ENCODE measurements at places on chromosomes 5 and 9.

DNA sequence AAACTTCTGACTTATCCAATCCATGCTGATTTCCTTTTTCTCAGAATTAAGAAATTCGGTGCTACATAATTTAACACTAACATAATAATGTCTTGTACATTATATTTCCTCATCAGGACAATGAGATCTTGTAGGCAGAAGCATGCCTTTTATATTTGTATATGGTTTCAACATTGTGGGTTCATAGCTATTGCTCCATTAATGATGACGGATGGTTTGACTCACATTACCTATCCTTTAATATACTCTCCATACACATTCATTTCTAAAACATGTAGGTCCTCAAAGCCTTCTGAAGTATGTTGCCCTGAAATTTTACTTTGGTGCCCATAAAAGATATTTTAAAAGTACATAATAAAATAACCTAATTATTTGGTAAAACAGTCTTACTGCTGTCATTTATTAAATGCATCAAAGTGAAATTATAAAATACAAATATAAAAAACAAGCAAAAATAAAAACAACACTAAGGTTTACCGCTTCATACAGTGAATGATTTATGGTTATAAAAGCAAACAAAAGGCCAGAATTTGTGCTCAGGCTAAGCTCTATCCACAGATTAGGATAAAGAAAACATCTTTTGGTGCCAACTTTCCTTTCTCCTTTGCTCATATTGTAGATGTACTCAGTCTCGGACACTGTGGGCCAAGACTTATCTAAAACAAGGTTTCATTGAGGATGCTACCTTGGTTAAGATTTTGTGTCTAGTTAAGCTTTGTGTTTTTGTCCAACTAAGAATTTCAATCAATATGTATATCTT is 61.2 kb upstream of the GCNT4 start:
- no peak for DNase-seq

DNA sequence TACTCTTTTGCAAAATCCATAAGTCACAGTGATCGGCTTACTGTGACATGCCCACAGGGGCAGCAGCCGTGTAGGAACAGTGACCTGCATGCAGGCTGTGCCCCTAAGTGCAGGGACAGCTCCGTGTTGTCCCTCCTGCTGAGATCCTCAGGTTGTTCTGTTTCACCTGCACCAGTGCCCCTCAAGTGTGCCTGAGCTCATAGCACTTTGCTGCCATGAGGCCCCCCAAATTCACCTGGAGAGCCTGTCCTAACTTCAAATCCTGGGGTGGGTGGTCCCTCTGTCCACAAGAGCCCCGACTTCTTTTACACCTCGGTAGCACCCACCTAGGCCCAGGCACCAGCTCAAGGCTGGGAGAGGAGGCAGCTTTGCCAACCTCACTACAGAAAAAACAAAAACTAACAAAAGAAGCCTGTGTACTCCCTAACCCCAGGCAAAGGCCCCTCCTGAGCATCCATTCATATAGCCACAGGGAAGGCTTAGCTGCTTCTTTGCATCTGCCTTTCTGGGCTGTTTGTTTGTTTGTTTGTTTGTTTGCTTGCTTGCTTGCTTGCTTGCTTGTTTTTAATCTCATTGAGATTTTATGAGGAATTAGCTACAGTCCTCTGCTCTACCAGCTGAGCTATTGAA is 214.5 kb downstream of the AUH start:
- no peak for DNase-seq

DNA sequence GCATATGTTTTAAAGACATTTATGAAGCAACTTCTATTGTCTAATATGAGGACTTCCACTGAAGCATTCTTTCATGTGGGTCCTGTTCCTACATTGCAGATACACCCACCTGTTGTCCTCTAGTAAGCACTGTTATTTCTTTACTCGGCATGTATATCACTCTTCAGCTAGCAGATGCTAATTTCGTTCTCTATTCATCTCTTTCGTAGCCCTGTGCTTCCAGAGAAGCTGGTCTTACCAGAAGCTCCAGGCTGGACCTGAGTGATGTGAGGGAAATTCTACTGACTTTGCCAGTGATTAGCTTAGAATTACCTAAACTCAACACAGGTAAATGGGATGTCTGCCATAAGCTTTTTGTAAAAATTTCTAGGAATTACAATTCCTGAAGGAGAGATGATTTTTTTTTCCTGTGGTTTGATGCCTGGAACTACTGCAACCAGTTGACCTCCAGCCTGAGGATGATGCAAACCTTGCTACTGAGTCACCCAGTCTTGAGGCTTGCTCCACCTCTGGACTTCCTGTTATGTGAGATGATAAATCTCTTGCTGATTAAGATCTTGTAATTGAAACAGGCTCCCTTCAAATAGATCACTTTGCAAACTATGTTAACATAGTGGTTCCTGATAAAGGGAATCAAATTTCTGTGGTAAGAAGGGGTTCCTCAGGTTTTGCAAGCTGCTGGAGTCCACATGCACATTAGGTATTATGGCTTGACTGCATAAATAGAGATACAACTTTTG is 52.2 kb upstream of the SPINK5 start:
- DNase-seq, result peak; percentile 78

- DNase-seq, result peak; percentile 6
Measured at GRCh38 chr5:131587541-131587940, 47.5 kb downstream of the RAPGEF6 start.

DNA sequence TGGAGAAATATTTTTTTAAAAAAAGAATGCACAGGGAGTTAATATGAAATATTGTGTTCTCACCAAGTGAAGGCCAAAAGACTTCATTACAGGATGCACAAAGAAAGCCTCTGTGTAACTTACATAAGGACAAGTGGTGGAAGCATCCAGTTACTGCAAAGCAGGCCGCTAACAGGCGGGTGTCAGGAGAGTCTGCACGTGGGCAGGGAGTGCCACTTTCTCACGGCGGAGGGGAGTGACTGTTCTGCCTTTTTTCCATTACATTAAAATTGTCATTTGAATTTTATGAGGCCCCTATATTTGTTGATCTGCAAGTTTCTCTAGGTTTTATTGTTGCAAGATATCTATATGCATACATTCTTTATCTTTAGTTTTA is 28.1 kb upstream of the SPATA31E1 start:
- no peak for DNase-seq

DNA sequence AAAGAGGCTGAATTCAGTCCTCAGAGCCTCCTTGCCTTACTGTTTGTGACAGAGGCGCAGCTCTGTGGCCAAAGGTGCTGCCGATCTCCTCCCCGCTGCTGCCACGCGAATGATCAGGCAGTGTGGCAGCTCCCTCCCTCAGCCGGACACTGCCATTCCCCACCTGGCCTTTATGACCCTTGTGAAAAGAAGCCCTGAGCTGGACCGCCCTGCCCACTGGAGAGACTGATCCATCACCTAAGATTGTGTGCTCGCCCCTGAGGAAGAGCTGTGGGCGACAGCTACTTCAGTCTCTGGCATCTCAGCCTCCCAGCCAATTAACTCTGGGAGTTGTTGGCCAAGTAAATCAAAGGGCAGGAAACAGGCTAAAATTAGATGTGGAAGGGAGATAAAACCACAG is 90.9 kb downstream of the CARTPT start:
- DNase-seq, result no peak

GRCh38 chr5:120913396-120913795 is 449.3 kb downstream of the PRR16 start:
- DNase-seq, result no peak

DNA sequence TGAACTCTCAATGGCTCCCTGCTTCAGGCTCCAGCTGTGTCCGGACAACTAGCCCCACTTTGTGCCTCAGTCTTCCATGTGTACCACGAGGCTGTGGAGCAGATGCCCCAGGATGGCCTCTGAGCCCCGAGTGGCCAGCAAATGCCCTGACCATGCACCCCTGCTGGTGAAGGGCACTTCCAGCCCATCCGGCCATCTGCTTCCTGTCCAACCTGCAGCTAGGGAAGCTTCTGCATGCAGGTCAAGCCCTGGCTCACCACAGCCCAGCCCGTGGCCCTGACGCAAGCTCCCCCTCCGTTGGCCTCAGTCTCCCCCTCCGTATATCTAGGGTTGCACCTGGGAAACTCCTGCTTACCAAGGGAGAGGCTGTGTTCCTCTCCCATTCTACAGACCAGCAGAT is 4.8 kb downstream of the NINJ1 start:
- DNase-seq, result no peak

DNA sequence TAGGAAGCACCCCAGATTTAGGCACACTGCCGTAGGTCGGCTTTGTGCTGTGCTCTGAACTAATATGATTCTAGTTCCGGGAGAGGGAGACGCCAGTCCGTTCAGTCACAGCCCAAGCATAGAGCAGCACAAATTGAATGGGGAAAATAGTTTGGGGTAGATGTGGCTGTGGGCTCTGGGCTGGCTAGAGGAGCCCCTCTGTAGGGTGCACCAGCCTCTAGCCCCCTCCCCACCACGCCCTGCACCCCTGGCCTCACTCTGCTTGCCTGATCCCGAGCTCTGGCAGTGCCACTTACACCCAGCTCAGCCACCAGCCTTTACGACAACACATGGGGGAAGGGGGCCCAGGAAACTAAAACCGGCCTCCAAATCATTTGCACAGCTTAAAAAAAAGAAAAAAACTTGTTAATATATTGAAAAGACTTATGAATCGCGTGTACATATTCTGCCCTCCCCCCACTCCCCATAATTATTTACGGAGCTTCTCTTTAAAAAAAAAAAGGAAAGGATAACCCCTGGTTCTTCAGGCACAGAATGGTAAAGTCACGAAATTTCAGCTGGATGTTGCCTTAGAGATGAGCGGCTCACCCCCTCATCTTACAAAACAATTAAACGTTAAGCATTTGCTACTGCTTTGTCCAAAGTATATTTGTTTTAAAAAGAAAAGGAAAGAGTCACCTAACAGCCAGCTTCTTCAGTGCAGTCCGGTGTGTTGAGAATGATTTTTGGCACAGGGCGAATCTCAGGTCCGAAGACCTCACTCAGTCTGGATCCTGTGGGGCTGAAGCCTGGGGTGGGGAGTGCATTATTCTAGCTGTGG is 3.5 kb downstream of the LMX1B start:
- no peak for DNase-seq

- peak; percentile 92 for DNase-seq
Measured at GRCh38 chr5:122101636-122102285, 23.7 kb upstream of the LOX start.

DNA sequence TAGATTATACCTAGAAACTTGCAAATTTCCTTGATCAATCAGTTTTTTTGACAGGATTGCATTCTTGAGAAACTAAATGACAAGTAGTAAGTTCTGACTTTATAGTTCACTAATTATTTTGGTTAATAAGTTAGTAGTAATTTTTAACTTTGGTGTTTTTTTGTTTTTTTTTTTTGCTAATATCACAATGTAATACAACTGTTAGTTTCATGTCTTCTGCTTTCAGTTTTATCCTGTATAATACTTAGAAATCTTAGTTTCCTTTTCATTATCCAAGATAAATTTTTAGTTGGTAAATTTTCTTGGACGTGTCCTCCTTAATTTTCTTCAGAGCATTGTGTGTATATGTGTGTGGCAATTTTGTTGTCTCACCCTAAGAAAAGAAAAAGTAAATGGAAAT is 57.8 kb downstream of the CWC27 start:
- no peak for DNase-seq

GRCh38 chr9:126171641-126172040 is 155.0 kb upstream of the MVB12B start:
- DNase-seq, result no peak

DNA sequence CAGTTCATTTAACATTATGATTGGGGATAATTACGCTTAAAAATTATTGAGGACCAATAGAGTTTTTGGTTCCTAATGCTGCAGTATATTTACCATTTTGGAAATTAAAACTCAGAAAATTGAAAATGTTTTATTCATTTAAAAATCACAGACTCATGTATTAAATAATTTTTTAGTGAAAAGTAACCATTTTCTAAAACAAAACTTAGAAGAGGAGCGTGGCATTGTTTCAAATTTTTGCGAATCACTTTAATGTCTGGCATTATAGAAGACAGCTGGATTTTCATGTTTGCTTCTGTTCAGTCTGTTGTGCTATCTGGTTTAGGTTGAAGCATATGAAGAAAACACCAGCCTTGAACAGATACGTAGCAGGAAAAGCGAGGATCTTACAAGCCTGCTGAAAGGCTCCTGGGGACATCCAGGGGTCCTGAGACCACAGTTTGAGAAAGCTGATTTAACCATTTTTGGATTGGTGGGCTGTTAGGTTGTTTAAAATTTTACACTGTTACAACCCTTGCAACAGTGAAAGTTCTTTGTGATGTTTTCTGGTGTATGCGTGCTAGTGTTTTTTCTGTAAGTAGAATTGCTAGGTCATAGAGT is 1.6 kb downstream of the ZFYVE16 start:
- peak; percentile 30 for DNase-seq

GRCh38 chr5:135047347-135047695 is 13.3 kb upstream of the PITX1 start:
- DNase-seq, result no peak

GRCh38 chr5:60517850-60518249 is 182.1 kb downstream of the DEPDC1B start:
- DNase-seq, result no peak

DNA sequence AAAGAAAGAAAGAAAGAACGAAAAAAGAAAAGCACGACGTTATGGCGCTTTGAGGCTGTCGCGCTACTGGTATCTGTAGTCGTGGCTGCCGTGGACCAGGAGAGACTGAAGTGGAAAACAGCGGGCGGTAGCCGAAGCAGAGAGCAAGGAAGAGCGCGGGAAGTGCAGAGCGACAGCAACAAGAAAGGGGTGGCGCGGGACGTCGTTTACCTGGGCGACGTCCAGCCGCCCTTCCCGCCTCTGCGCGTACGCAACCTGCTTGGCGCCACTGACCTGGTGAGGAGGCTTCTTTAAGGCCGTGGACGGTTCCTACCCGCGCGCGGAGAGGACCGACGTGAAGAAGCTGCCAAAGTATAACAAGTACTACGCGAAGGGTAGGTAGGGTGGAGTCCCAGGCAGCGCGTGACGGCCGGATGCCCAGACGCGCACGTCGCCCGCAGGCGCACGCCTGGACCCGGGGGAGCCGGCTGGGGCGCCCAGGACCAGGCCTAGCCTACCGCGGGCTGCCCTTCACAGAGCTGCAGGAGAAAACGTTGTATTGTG is 15.4 kb downstream of the CCL28 start:
- no peak for DNase-seq

GRCh38 chr5:41415242-41415641 is 95.2 kb downstream of the PLCXD3 start:
- DNase-seq, result no peak

DNA sequence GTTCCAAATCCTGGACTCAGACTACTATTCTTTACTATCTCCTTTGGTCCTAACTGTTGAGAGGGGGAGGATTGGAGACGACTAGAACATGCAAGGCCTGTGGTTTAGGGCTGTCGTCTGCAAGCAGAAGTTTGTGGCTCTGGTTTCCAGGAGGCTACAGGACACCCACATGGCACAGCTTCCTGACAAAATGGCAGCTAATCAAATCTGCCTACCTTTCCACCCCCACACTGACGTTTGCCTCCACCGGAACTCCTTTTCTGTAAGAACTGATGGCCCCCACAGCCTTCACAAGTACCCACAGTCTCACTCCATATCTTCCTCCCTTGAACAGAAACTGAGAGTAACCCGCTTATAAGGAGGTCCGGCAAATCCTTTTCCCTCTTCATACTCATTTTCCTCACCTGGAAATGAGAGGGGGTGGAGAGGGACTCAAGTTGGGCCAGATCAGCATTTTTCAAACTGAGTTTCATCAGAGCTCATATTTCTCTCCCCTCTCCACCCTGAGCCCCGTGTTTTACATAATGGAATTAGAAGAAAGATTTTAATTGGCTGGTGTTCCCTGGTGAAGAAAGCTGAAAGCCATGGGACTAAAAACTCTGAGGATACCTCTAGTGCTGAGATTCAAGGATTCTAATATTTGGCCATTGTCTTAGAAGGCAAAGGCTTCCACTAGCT is 5.2 kb downstream of the SLC31A2 start:
- no peak for DNase-seq

Measured in RKO (cell line).